ENCODE measurements at places on chromosomes 4 and X.

DNA sequence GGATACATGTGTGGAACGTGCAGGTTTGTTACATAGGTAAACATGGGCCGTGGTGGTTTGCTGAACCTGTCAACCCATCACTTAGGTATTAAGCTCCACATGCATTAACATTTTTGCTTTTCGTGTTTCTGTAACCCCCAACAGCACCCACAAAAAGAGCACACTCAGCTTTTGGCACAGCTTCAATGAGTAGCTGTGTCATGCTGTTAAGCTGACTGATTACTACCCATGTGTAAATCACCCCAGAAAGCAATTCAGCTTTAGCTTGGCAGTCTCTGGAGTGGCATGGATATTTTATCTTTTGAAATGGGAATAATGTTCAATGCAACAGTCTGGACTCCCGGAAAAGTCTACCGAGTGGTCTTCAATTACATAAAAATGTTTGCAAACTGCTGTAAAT is 734.3 kb downstream of the STIM2 start:
- DNase-seq = no peak

DNA sequence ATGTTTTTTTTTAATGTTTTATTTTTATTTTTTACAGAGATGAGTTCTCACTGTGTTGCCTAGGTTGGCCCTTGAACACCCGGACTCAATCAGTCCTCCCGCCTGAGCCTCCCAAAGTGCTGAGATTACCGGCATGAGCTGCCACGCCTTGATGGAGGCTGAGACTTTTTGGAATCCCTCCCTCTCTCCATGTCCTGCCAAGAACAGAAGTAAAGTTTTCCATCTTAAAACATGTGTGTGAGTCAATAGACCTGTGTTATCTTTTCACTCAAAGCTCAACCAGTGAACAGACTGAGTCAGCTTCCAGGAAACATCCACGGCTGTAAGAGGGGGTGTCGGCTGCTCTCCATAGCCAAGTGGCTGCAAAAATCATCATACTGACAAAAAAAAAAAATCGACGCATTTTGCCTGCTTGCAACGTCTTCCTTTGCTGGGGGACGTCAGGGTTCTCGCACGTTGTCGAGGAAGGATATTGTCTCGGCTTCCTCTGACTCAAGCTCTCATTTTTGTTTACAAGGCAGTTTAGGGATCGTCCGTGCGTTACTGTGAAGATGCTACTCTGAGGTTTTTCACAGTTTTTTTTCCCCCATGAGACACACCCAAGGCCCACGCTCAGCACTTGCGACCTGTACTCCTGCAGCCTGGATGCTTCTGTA is 10.0 kb upstream of the ASMTL start:
- DNase-seq = no peak

DNA sequence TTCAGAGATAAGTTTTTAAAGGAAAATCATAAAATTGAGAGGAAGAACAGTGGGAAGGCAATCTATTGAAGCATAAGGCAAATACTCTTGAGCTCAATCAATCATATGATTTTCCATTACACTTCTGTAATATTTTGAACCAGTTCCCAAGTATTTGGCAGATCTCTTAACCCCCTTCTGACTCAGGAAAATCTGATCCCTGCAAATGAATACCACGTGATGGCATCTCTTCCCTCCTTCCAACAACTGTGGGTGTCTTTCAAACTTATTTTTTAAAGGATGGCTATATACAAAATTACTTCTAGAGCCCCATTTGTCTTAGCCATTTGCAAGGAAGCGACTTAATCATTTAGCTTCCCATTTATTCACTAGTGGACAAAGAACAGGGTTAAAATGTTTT is 41.9 kb downstream of the AMOT start:
- DNase-seq = no peak

DNA sequence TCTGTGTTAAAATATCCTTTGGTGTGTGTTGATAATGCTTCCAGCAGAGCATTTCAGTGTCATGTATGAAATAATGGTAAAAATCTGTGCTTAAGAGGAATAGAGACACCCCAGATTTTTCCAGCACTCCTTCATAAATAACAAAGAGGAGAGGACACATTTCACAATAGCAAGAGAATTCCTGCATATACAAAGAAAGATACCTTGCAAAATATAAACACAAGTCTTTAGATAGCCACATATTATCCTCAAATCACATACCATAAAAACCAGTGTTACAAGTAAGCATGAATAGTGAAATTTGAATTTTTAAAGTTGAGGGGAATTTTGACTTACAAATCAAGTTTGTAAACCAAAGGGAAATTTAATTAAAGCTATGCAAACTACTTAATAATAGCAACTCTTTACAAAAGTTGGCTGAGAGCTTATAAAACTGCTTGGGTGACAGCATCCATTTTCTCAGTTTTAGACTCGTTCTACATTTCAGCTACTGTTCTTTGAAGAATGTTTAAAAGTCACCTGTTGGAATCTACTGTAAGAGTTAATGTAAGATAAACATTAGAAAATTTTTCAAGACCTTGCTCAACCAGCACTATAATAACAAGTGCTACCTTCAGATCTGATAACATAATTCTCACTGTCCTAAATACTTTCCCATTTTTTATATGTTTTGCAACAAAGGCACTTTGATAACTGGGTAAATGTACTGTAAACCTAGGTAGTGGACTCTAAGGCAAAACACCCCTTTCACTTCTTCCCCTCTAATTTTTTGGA is 3.7 kb downstream of the APELA start:
- no peak for DNase-seq

- no peak for DNase-seq
Measured at GRCh38 chrX:80388206-80388605, 32.0 kb upstream of the TENT5D start.

DNA sequence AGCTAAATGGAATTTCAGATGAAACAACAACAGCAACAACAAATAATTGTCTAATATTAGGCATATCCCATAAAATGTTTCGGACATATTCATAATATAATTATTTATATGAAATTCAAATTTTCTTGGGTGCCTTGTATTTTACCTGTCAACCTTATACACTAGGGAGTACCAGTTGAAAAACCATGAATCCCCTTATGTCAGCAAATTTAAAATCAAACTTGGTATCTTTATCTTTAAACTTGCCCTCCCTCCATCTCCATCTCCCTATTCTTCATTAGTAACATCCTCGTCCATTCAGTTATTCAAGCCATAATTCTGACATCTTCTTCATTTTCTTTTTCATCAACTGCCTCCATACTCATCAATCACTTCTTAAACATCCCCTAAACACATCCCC is 974.5 kb upstream of the HS3ST1 start:
- DNase-seq = no peak

DNA sequence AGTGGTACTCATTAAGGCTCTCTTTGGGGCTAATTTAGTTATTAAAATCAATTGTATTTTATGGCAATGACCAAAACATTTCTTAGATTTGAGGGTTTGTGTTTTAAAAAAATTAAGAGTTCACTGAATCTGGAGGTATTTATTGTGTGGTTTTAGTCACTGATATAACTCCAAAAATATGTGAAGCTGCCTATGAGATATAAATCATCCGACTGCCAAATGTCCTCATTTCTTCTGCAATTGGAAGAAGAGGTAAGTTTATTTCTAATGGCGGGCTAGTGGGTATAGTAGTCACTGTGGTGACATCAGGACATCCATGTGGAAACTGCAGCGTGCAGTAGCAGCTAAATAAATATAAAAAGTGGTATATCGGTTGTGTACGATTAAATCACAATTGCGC is 205.5 kb downstream of the MID1 start:
- DNase-seq = no peak

- no peak for DNase-seq
Measured at GRCh38 chrX:74450803-74451449, 29.6 kb downstream of the SLC16A2 start.

DNA sequence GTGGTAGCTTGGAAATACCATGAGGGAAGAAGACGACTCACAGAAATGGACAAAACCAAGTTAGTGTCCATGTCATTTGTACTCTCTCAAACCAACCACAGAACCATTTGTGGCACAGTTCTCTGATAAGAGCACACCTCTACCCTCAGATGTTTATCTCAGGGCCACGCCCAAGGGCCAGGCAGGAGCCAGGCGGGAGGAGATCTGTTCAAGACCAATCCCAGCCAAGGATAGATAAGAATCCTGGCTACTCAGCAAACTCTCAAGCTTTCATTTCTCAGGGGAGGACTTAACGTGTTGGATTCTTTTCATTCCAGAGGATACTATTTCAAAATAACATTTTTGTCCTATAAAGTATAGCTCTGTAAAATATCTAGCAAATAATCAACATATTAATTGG is 95.0 kb downstream of the NYX start:
- DNase-seq = no peak

DNA sequence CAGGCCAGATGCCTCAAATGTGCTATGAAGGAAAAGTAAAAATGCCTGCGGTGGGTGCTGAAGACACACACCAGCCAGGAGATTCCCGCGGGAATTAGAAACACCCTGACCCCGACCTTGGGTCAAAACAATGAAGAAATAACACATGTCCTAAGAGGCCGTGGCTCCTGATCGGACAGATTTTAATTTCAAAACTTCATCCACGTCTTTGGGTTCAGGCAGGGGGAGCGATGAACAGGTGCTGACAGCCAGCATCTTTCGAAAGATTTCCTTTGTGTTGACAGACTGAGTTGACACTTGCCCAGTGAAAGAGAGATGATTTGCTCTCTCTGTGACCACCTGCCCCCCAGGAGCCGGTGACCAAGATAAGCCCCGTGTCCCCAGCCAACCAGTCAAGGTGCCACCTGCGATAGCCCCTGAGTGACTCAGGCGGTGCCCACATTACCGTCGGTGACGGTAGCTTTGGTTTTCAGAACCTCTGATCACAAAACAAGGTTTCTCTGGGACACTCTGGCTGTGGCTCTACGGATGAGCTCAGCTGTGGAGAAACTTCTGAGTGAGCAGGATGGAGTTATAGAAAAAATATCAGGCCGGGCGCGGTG is 11.0 kb upstream of the IL3RA start:
- no peak for DNase-seq

DNA sequence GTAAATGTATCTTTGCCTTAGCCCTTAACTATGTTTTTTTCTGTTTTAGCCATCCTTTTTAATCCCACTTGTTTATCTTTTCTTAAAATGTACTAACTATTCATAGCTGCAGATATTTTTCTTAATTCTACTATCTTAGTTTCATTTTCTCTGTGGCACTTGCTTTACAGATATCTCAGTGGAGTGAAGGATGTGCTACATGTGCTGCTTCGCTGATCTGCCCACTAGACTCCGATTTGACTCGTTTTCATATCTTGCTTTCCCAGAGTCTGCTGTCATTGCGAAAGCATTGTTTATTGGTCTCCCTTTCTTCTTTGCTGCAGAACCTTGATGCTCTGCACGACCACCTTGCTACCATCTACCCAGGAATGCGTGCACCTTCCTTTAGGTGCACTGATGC is 30.6 kb downstream of the GUCY1B1 start:
- no peak for DNase-seq

DNA sequence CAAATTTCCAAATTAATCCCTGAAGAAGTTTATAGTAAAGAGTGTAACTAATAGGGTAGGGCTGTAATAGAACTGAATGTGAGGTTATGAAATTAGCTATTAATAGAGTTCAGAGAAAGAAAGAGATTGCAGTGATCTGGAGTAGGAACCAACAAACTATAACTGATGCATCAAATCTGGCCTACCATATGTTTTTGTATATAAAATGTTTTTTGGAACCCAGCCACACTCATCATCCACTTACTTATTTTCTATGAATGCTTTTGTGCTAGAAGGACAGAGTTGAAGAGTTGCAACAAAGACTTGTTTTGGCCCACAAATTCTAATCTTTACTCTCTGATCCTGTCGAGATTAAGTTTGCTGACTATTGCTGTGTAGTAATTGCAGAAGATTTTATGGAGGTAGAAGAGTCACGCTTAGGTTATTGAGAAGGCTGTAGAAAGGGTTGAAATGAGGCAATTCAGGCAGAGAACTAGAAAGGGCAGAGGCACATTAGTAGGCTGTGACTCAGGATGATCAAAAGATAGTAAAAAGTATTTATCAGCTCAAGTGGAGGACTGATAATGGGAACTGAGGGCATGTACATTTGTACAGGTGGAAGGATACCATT is 298.7 kb upstream of the EMCN start:
- DNase-seq = no peak

- no peak for DNase-seq
Measured at GRCh38 chr4:45353161-45353560, 626.8 kb upstream of the GNPDA2 start.

- DNase-seq = no peak
Measured at GRCh38 chr4:66489783-66490452, 819.6 kb upstream of the EPHA5 start.

GRCh38 chr4:90889171-90889570 is 762.0 kb downstream of the CCSER1 start:
- DNase-seq = no peak

GRCh38 chr4:143337600-143338287 is 1.1 kb downstream of the GAB1 start:
- peak; percentile 45 for DNase-seq

GRCh38 chr4:174474457-174475075 is 47.7 kb downstream of the HPGD start:
- no peak for DNase-seq

- DNase-seq = no peak
Measured at GRCh38 chr4:184316821-184317220, 99.1 kb upstream of the ENPP6 start.

GRCh38 chrX:139831675-139832456 is 101.0 kb downstream of the ATP11C start:
- no peak for DNase-seq

DNA sequence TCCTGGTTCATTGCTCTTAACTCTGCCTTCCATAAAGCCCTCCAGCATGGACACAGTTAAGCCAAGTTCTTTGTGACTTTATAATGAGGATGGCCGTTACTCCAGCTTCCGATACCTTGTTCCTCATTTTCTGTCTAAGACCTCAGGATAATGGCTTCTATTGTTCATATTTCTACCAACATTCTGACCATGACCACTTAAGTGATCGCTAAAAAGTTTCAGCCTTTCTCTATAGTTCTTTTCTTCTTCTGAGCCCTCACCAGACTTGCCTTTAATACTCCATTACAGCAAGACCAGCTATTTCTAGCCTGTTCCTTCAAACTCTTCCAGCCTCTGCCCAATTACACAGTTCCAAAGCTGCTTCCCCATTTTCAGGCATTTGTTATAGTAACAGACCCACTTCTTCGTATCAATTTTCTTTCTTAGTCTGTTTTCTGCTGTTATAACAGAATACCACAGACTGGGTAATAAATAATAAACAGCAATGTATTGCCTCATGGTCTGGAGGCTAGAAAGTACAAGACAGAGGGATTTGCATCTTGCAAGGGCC is 12.3 kb downstream of the RNF175 start:
- DNase-seq = no peak
